ENCODE measurements at places on chromosomes 5 and 9. TPM values are rescaled to one million over a fixed set of nuclear protein-coding genes. Genes with fewer than 3 reads are reported as not detected.

The PCDHGC5 gene
- total RNA-seq: 1.1 TPM

The NSD1 gene
- 153 TPM for total RNA-seq

The MARVELD2 gene
- 34.7 TPM for total RNA-seq

The IFNB1 gene
- not detected for total RNA-seq

The QRFP gene
- not detected for total RNA-seq

The MARCOL gene
- total RNA-seq: not detected

The LRRC70 gene
- total RNA-seq: 0.37 TPM

The SLC27A6 gene
- 3.6 TPM for total RNA-seq

The PFN3 gene
- 0.48 TPM for total RNA-seq

The MZB1 gene
- 1.8 TPM for total RNA-seq

The NR2F1-AS1 gene
- 0.76 TPM for total RNA-seq

DNA sequence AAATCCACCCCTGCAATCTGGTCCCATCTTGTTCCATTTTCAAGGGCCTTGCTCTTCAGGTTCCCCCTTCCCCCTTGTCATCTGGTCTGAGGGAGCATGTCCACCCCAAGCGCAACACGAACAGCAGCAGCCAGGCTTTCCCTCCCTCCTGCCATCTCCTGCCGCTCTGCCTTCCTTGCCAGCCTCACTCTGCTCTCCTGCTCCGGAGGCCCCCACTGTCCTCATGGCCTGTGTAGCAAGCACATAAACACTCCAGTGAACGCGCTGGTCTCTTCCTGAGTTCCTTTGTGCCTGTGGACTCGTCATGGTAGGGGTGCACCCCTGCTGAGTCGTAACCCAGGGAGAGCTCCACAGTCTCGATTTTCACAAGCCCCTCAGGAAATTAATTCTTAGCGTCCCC is 29.9 kb downstream of the TENT4A start:
- H3K27me3 ChIP-seq: no peaks in the 10 kb centered on the region
- peak overlapping the region; percentile 91 for H3K27ac ChIP-seq
- DNase-seq: no peak
- no peak overlapping the region for H3K4me3 ChIP-seq
- H3K36me3 ChIP-seq: peaks cover 62% of the 10 kb centered on the region

- H3K4me3 ChIP-seq: no peak overlapping the region
- H3K36me3 ChIP-seq: no peaks in the 10 kb centered on the region
- no peaks in the 10 kb centered on the region for H3K27me3 ChIP-seq
- H3K4me1 ChIP-seq: peaks cover 9% of the 10 kb centered on the region
- no peak overlapping the region for H3K27ac ChIP-seq
Measured at GRCh38 chr5:179267071-179267670, 78.1 kb downstream of the ADAMTS2 start.

DNA sequence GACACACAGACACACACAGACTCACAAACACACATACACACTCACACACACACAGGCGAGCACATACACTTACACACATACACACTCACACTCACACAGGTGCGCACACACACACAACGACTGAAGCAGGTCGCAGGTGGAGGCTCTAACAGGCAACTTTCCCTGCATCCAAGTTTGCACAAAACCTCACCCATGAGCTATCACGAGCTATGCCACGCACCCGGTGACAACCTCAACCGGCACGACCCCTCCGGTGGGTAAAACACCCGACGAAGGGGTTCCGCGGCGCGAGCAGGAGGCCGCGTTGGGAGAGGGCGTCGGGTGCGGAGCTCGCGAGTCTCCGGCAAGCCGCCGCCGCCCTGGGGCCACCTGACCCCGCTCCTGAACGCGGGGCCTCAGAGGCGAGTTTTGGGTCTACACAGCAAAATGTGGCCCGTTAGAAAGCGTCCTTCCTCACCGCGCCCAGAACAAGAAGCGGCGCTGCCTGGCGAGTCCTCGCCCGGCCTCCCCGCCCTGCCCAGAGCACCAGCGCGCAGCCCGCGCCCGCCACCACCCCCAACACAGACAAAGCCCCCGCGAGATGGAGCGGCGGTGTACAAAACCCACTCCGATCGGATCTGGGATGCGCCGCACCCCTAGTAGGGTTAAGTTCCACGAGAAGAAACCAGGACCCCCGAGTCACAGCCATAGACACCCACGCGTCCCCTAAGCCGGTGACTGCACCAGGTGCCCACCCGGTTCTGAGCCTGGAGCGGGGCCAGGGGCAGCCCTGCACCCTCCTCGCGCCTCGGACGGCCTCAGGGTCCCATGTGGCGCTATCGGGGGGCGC is 665 bp downstream of the SLC6A3 start:
- H3K27me3 ChIP-seq: peaks cover 80% of the 10 kb centered on the region
- peak; percentile 24 for DNase-seq
- peak overlapping the region; percentile 69 for H3K4me3 ChIP-seq
- no peak overlapping the region for H3K27ac ChIP-seq
- H3K36me3 ChIP-seq: peaks cover 4% of the 10 kb centered on the region

GRCh38 chr9:89482056-89482851 is 15.7 kb downstream of the SEMA4D start:
- DNase-seq: no peak
- no peak overlapping the region for H3K4me3 ChIP-seq
- H3K36me3 ChIP-seq: peaks cover 19% of the 10 kb centered on the region
- H3K27ac ChIP-seq: peak overlapping the region; percentile 67
- H3K27me3 ChIP-seq: no peaks in the 10 kb centered on the region

DNA sequence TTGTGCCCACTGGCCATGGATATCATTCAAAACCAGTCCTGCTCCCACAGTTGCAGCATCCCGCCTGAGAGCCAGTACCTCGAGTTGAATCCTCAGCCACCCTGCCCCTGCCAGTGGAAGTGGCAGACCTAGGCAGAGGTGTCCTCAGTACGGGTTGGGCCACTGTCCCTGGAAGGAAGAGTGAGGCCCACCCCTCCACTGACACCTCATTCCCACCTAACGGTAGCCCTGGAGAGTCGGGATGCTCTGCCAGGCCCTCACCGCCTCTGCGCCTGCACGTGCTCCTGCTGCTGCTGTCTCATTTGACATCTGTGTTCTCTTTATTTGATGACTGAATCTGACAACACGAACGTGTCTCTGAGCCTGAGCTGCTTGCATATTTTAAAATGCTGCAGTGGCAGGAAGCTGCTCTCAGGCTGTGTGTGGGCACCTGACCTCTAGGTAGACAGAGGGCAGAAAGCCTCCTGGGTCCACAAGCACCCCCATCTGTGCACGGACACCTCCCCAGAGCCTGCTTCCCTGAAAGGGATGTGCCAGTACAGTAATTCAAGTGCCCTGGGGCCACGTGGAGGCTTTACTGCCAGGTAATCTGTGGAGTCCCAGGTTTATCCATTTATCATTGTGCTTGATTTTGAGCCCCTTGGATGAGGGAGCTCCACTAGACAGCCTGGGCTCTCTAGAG is 194.7 kb downstream of the CACNA1B start:
- H3K4me1 ChIP-seq: peaks cover 51% of the 10 kb centered on the region
- no peak overlapping the region for H3K4me3 ChIP-seq
- no peak for DNase-seq

- peaks cover 1% of the 10 kb centered on the region for H3K4me1 ChIP-seq
- no peak overlapping the region for H3K4me3 ChIP-seq
- no peaks in the 10 kb centered on the region for H3K27me3 ChIP-seq
- H3K36me3 ChIP-seq: no peaks in the 10 kb centered on the region
Measured at GRCh38 chr5:60243713-60244112, 350.2 kb upstream of the PDE4D start.

DNA sequence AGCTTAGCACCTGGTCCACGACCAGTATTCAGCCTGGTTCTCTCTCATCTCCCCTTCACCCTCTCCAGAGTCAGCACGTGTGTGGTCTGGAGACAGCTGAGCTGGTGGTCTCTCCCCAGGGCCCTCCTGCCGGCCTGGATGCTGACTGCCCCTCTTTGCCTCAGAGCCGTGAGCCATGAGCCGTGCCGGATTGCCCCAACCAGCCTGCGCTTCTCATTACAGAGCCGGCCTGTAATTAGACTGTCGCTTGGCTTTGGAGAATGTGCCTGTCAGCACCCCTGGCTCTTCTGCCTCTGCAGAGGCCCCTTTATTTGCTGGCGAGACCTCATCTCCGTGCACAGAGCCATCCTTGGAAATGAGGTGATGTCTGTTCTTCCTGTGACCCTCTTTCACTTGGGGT is 118.7 kb upstream of the BOD1 start:
- H3K27ac ChIP-seq: no peak overlapping the region
- DNase-seq: no peak
- H3K4me3 ChIP-seq: no peak overlapping the region
- H3K4me1 ChIP-seq: peaks cover 9% of the 10 kb centered on the region
- no peaks in the 10 kb centered on the region for H3K27me3 ChIP-seq

DNA sequence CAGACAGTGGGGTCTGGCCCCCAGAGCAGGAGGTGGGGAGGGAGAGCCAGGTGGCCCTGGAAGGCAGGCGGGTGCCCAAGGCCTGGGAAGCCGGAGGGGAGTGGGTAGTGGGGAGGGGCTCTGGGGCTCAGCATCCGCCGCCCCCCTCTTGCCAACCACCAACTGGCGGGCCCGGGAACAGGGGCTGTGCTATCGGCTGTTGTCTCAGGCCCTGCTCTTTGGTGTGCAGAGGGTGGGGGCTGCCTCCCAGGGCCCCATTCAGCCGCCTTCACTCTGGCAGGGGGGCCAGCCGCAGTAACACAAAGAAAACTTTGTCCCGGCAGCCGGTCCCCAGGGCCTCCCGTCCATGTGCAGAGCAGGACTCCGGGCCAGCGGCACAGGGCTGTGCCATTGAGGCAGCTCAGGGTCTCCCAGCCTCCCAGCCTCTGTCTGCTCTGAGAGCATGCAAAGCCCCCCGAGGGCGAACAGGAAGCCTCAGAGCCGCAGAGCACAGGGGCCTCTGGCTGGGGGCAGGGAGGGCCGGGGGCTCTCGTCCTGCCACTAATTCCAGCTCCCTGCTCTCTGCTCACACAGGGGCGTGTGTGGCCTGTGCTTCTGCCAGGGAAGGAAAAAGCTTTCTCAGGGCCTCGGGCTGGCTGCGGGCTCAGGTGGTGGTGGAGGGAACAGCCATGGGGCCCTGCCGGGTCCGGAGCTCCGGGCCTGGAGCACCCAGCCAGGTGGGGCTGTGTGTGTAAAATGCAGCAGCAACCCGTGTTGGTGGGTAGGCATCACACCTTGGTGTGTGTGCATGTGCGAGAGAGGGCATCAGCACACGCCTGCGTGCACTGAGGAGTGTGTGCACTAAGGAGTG is 54.2 kb upstream of the NOTCH1 start:
- H3K4me3 ChIP-seq: no peak overlapping the region
- H3K27me3 ChIP-seq: peaks cover 5% of the 10 kb centered on the region
- no peaks in the 10 kb centered on the region for H3K36me3 ChIP-seq

GRCh38 chr9:93620881-93621820 is 44.8 kb downstream of the PHF2 start:
- H3K4me1 ChIP-seq: peaks cover 18% of the 10 kb centered on the region
- no peak overlapping the region for H3K4me3 ChIP-seq
- no peak for DNase-seq
- no peak overlapping the region for H3K27ac ChIP-seq
- no peaks in the 10 kb centered on the region for H3K36me3 ChIP-seq

- H3K4me1 ChIP-seq: peaks cover 46% of the 10 kb centered on the region
- no peak for DNase-seq
- no peak overlapping the region for H3K4me3 ChIP-seq
- H3K27me3 ChIP-seq: no peaks in the 10 kb centered on the region
- H3K36me3 ChIP-seq: peaks cover 24% of the 10 kb centered on the region
Measured at GRCh38 chr9:128892221-128892921, 10.4 kb downstream of the LRRC8A start.

DNA sequence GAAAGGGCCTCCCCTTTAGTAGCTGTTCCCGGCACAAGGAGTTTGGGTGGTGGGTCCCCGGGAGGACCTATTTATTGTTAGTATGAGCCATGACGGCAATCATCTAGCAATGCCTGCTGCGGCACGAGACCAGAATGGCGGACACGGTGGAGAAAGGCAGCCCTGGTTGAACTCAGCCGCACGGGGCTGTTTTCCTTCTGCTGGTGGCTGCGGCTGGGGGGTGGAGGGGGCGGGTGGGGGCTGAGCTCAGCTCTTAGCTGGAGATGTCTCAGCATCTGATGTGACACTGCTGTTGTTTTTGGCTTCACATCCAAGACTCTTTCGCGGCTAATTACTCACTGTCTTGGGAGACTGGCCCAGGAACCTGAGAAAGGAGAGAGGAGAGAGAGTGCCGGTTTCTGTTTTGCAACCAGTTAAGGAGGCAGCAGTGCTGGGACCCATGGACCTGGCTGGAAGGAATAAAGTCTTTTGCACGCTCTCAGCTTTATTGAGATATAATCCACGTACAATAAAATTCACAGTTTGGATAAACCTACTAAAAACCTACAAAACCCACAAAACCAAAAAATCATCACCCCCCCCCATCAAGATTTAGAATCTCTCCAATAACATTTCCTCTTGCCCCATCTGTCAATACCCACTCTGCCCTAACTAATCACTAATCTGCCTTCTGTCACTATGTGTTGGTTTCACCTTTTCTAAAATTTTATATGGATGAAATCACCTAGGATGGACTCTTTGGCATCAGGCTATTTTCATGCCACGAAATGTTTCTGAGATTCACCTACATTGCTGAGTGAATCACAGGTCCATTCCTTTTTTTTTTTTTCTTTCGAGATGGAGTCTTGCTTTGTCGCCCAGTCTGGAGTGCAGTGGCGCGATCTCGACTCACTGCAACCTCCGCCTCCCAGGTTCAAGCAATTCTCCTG is 81.8 kb upstream of the NEURL1B start:
- DNase-seq: no peak
- H3K4me3 ChIP-seq: no peak overlapping the region
- H3K27me3 ChIP-seq: no peaks in the 10 kb centered on the region
- H3K27ac ChIP-seq: no peak overlapping the region
- peaks cover 6% of the 10 kb centered on the region for H3K4me1 ChIP-seq

DNA sequence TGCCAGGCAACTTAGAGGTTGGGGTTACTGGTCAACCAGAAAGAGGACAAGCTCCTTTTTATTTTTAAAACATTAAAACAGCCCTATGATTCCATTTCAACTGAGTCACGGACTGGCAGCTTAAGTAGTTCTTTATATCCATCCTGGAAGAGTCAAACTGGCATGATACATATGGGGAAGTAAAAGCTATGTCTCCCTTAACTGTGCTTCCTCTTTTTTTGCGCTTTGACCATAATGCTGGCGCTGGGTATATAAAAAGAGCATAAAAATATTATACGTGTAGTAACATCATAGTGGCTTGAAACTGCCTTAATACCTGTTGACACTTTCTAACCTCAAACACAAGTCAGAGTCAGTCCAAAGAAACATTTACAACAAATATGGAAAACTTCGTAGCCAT is 274.4 kb downstream of the CSNK1G3 start:
- no peaks in the 10 kb centered on the region for H3K27me3 ChIP-seq
- H3K27ac ChIP-seq: no peak overlapping the region
- H3K4me3 ChIP-seq: no peak overlapping the region
- DNase-seq: no peak
- H3K36me3 ChIP-seq: peaks cover 20% of the 10 kb centered on the region

GRCh38 chr5:79794347-79794746 is 104.7 kb downstream of the CMYA5 start:
- DNase-seq: no peak
- H3K4me3 ChIP-seq: no peak overlapping the region
- H3K4me1 ChIP-seq: no peaks in the 10 kb centered on the region
- no peaks in the 10 kb centered on the region for H3K27me3 ChIP-seq

- peaks cover 11% of the 10 kb centered on the region for H3K4me1 ChIP-seq
- H3K4me3 ChIP-seq: no peak overlapping the region
- no peak for DNase-seq
- no peak overlapping the region for H3K27ac ChIP-seq
Measured at GRCh38 chr5:78064941-78065472, 229.5 kb downstream of the AP3B1 start.

GRCh38 chr5:170408226-170408625 is 19.1 kb upstream of the KCNMB1 start:
- H3K27ac ChIP-seq: 0 out of 2 replicates have a peak overlapping the region, but pooled peaks have one; percentile 14
- H3K36me3 ChIP-seq: no peaks in the 10 kb centered on the region
- H3K27me3 ChIP-seq: peaks cover 3% of the 10 kb centered on the region
- H3K4me1 ChIP-seq: peaks cover 55% of the 10 kb centered on the region

GRCh38 chr9:108634672-108635462 is 220.9 kb downstream of the ACTL7B start:
- no peak overlapping the region for H3K4me3 ChIP-seq
- H3K36me3 ChIP-seq: no peaks in the 10 kb centered on the region
- peaks cover 16% of the 10 kb centered on the region for H3K4me1 ChIP-seq
- DNase-seq: no peak

All from WTC11 (cell line).